Gastrocnemius medialis (tissue), 4 donors: ENCODE measurements at places on chromosomes 3 and 15. TPM values are rescaled to one million over a fixed set of nuclear protein-coding genes. Genes with fewer than 3 reads are reported as not detected.

GRCh38 chr15:92705764-92706163 is 50.2 kb upstream of the FAM174B start:
- no peaks in the 10 kb centered on the region for H3K36me3 ChIP-seq
- no peaks in the 10 kb centered on the region for H3K27me3 ChIP-seq
- DNase-seq, result no peak
- H3K4me3 ChIP-seq, result no peak overlapping the region
- H3K27ac ChIP-seq, result no peak overlapping the region

KLF13 gene
- 18.3 TPM for total RNA-seq

GRCh38 chr15:31801152-31801551 is 229.2 kb upstream of the CHRNA7 start:
- DNase-seq, result peak; percentile 29
- H3K4me1 ChIP-seq, result no peaks in the 10 kb centered on the region
- H3K4me3 ChIP-seq, result no peak overlapping the region
- no peak overlapping the region for H3K27ac ChIP-seq

HOMER2 gene
- total RNA-seq, result 71.3 TPM

DNA sequence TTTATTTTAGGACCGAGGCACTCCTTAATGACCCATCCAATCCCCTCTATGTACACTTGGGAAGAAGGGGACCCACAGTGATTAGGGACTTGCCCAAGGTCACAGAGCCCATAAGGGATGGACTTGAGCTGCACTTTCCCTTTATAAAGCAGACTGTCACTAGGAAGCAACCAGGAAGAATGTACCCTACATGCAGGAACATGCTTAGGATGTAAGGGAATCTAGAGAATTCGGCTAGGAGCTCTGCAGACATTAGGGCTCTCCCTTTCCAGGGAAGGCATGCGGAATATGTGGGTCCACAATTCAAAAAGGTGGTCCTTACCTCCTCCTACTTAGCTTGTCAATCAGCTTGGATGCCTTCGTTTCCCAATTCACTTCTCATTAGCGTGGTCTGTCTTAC is 78.7 kb downstream of the TMEM266 start:
- H3K27ac ChIP-seq, result no peak overlapping the region
- H3K4me1 ChIP-seq, result peaks cover 4% of the 10 kb centered on the region
- no peak overlapping the region for H3K4me3 ChIP-seq
